ENCODE measurements at places on chromosomes 5 and 9.
A peak's percentile ranks its signal among the peaks of the same experiment; 100 is the strongest.

- no peak for DNase-seq
Measured at GRCh38 chr5:125575891-125576505, 829.6 kb upstream of the ZNF608 start.

DNA sequence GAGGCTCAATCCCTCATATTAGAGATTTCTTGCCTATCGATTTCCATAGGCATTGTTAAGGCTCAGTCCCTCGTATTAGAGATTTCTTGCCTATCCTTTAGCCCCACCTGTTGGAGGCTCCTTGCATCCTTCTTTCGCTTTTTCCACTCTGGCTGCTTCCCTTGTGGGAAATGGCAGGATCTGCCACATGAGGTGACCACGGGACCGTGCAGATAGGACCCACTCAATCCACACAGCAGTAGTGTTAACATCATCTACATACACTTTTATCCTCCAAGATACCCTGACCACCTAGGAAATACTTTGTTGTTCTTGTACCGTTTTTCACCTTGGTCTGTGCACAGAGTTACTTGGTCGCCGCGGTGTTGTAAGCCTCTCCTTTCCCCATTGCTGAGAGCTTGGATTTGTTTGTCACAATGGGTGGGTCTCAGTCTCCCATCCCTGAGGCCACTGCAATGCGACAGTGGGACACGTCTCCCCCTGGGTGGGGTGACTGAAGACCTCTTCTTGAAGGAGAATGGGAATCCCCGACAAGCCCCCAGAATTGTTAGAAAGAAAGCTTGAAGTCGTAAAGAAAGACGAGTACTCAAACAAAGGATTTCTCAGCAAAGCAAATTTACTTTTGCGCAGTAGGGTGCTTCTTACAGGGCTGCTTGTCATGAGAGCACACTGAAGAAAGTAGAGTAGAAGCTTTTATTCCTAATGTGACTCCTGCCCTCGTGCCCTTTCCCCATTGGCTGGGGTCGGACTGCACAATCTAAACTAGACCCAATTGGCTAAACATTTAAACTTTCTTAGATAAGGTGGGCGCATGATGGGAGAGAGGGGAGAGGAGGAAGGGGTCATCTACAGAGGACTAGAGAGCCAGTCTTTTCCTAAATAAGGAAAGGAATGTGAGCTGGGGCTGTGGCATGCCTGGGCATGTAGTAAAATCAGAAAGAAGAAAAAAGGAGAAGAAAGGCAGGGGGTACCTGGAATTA lies 19.8 kb downstream of the IFT74 start:
- peak; percentile 28 for DNase-seq

GRCh38 chr9:90240541-90240940 lies 402.1 kb downstream of the DIRAS2 start:
- no peak for DNase-seq

- DNase-seq: no peak
Measured at GRCh38 chr9:91256235-91256634, 105.5 kb downstream of the AUH start.

DNA sequence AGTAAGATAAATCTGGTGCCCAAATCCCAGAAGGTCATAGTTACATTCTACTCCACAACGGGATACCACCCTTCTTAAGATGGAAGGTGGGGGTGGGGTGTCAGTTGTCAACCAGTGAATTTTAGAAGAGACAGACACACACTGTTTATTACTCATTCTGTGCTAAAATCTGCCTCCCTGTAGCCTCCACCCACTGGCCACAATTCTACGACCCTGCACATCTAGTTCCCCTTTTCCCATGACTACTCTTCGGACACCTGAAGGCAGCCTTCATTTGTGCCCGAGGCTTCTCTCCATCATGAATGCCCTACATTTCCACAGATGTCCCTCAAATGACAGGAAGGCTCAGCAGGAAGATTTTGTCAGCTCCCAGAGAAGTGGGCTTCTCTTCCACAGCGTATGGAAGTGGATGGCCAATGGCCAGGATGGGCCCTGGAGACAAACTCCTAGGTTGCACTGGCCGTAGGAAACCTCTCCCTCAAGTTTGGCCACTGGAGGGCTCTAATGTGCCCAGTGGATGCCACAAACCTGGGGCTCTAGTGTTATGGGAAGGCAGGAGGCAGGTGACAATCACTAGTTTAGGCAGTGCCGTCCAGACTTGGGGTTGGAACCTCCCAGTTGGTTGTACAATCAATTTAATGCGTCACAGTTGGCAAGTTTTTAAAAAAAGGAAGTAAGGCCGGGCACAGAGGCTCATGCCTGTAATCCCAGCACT lies 46.6 kb downstream of the PTPN3 start:
- no peak for DNase-seq

GRCh38 chr5:6804766-6805501 lies 91.7 kb downstream of the TENT4A start:
- DNase-seq: peak; percentile 37

DNA sequence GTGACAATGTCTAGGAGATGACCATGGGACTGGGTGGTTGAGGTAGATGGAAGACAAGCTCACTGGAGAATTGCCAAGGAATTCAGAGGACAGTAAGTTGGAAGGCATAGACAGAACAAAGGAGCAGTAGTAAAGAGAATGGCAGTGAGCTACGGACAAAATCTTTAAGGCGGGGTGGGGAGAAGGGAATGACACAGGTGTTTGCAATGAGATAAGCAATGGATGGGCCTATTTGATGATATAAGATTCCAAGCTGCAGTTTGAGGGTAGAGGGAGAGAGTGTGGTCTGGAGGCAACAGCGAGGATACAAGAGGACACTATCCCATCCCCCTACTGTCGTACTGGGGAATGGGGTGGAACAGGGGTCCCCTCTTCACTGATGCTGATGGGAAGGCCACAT lies 14.4 kb downstream of the PTTG1 start:
- DNase-seq: no peak

- DNase-seq: no peak
Measured at GRCh38 chr5:149951138-149951749, 6.7 kb upstream of the PDE6A start.

DNA sequence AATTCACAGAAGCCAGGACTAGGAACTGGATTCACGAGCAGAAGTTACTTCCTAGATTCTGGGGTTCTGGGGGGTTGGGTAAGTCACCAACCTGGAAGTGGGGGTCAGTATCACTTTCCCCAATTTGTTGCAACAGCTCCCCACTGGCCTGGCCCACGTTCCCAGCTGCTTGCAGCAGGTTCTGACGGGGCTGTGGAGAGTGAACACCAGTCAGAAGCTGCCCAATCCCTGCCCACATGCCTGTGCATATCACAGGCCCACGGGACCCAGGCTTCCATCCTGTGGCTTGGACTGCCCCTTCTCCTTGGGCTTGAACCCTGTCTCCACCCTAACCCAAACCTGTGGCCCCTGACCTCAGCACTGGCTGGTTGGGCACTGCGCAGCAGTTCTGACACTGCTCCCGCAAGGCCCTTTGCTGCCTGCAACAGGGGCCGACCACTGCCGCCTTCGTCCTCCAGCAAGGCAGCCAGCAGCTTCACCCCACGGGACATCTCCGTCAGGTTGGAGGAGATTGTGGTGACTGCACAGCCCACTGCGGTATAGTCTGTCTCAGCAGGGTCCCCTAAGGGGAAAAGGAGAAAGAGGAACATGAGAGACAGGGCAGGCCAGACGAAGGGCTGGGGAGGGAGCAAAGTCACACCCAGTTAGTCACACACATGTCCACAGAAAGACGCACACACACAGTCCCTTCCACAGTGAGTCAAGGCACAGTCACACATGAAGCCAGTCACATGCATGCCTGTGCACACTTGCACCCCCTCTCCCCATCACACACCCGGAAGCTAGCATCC lies 13.1 kb downstream of the TLN1 start:
- DNase-seq: no peak

GRCh38 chr5:72557167-72558045 lies 50.2 kb upstream of the ZNF366 start:
- no peak for DNase-seq

DNA sequence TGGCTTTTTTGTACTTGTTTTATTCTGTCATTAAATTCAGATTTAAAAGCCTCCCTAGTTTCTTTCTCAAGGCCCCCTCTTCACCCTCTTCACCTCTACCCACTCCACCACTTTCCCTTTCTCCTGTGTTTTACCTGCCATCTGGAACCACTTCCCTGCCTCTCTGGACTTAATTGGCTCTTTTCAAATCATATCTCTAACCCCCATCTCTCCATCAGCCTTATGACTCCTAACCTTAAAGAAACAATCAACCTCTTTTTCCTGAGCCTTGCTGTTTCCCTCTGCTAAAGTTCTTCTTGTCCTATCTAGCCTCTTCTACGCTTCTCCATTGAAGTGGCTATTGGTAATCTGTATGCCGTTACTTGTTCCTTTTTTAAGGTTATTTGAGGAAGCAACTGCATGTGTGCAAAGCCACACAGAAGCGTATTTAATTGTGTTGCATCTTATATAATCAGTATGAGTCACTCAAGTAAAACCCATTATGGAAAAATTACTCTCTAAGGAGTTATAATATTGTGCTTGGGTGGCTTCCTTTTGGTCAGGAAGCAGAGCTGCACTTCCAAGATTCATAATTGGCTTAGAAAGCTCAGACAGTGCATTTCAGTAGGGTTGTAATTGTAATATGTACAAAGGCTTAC lies 653.6 kb upstream of the ITGA1 start:
- DNase-seq: no peak

GRCh38 chr5:37814699-37815098 lies 25.1 kb downstream of the GDNF start:
- no peak for DNase-seq

GRCh38 chr5:151683986-151684588 lies 2.6 kb downstream of the SPARC start:
- no peak for DNase-seq

DNA sequence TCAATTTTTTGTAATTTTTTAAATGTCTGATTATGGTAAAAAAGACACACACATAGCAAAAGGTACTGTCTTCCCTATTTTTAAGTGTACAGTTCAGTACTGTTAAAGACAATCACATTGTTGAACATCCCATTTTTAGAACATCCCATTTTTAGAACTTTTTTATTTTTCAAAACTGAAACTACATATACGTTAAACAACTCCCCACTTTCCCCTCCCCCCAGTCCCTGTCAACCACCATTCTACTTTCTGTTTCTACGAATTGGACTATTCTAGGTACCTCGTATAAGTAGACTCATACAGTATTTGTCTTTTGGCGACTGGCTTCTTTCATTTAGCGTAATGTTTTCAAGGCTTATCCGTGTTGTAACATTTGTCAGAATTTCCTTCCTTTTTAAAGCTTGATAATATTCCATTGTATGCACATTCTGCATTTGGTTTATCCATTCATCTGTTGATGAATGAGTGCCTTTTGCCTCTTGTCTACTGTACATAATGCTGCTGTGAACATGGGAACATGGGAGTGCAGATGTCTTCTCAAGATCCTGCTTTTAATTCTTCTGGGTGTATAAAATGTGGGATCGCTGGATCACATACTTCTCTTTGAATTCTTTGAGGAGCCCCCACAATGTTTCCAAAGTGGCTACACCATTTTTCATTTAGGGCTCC lies 154.0 kb downstream of the PIK3R1 start:
- DNase-seq: no peak

- no peak for DNase-seq
Measured at GRCh38 chr9:1456301-1457024, 406.3 kb downstream of the DMRT2 start.

DNA sequence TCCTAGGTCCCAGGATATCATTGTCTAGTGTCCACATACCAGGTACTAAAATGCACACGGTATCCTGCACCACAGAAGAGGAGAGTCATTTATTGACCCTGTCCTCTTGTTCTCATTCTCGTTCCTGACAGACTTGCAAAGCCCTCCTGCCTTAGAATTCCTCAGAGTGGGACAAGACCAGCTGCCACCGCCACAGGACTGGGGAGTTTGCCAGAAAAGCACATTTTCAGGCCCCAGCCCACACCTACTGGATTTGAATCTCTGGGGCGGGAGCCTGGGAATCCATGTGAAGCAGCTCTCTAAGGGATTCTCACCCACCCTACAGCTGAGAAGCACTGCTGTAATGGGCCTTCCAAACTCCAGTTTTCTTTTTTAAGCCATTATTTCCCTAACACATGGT lies 68.0 kb upstream of the FANCC start:
- DNase-seq: no peak

- no peak for DNase-seq
Measured at GRCh38 chr9:125811002-125811401, 63.8 kb downstream of the PBX3 start.

GRCh38 chr9:97064176-97064575 lies 25.2 kb upstream of the CTSV start:
- DNase-seq: no peak

GRCh38 chr5:146188358-146188757 lies 5.9 kb upstream of the LARS1 start:
- DNase-seq: peak; percentile 77

- peak; percentile 89 for DNase-seq
Measured at GRCh38 chr5:148913985-148914431, 87.6 kb downstream of the ADRB2 start.

DNA sequence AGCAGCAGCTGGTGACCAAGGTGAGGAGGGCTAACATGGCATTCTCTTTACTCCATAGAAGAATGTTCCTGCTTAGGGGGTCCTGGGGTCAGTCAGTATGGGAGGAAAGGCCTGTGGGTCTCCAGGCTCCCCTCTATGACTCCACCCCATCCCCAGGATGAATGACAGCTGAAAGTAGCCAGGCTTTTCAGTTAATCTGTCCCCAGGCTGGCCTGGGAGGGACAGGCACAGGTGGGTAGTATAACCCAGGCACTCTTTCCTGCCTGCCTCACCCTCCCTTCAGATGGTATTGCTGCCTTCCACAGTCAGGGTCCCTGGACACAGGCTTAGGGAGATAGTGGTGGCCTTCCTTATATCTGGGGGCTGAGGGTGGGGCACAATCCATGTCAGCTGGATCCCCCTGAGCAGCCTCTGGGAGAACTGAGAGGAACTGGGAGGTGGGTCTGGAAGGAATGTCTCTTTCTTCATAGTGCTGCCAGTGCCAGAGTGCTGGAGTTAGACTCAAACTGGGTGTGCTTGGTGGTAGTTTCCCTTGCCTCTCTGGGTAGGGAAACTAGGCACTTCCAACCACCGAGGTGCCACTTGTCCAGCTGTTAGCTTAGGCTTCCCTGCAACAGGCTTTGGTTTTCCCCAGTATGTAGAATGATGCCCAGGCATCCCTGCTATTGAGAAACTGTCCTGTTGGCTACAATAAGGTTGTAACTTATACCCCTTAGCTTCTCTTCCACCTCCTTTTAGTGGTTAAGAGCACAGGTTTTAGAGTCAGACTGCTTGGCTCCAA lies 27.8 kb downstream of the LARP1 start:
- DNase-seq: no peak

All from HFFc6 (cell line).